ENCODE measurements at places on chromosomes 6 and 20.

GRCh38 chr6:119658917-119659316 lies 309.4 kb upstream of the MAN1A1 start:
- DNase-seq, result no peak

DNA sequence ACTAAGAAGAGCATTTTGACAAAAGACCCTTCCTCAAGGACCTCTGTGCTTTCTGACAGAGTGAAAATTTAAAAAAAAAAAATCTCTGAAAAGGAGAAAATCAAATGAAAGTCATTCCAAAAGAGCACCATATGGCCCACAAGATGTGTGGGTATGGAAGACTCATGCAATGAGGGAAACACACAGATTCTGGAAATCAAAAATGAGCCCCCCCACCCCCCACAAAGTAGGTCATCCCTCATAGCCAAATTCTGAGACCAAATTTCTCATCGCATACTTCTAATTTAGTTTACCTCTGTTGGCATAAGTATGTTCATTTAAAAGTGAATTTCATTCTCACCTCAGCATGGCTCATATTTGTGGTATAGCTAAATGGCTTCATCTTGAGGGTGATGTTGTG lies 181.3 kb upstream of the KCNQ5 start:
- no peak for DNase-seq

DNA sequence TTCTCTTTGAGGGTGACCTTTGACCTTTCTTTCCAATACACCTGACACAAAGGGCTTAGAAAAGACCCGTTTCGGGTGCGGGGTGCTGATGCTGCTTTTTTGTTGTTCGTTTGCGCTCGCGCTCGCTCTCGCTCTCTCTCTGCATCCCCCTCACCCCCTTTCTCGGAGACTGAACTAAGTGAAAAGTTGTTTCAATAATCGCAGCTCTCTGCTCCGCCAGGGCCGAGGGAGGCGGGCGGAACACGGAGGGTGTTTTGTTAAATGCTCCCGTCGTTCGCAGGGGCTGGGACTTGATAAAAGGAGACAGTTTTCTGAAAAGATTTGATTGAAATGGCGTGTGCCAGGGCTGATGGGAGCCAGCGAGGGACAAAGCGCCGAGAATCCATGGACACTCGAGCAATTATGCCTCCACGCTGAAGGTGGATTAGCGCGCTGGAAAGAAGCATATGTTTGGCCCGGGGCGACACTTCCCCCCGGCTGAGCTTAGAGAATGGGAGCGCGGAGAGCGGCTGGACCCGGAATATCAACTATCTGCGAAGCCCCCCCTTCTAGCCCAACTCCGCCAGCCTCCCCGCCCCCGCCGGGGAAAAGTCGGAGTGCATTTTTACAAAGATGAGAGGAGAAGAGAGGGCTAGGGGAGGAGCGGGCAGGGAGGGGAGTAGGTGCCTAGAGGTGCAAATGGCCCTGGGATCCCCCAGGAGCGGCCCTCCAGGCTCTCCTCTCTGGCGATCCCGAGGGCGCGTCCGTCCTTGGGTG lies 25.0 kb downstream of the TFAP2A start:
- DNase-seq, result no peak

DNA sequence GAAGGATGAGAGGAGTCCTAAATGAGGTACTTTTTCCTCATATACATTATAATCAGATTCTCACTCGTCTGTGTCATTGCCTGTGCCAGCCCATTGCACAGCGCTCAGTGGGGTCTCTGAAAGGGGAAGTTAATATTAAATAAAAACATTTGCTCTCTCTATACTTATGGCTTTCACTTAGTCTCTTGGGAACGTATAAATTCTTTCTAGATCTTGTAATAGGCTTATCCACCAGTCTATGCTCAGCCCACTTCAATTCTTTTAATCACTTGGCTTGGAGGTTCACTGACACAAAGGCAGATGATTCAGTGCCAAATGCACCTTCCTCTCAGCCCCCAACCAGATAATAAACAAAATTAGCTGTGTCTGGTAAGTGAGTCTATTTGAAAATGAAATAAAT lies 164.3 kb upstream of the OGFRL1 start:
- no peak for DNase-seq

- DNase-seq, result no peak
These were observed 430.2 kb downstream of the FRK start for GRCh38 chr6:115630424-115631024.

DNA sequence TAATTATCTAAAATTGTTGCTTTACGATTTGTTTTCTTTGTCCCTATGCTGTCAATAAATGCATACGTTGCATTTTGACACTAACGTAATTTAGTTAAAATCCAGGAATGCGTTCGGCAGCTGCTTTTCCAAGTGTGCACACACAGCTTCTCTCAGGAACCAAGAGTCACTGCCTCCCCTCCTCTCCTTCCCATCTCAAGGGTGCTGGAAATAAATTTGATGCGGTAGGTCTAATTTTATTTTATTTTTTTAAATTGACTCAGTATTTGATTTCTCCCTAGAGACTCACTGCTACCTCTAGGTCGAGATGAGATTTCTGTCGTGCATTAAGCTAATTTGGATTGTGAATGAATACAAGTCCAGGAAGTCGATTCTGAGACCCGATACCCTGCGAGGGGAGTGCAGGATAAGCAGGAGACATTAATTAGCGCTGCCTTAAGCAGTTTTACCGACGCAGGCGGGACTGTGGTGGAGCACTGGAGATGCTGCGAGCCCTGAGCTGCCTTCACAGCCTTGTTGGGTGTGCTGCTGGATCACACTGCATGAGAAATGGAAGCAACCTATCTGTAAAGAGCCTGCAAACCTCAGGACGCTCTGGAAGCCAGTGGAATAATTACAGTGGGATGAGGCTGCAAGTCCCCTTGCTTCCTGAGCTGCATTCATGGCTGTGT lies 381.2 kb downstream of the C6orf118 start:
- no peak for DNase-seq

- no peak for DNase-seq
These were observed 171.4 kb downstream of the MYLK4 start for GRCh38 chr6:2579241-2579761.

Data from smooth muscle cell of the brain vasculature (primary cell).